Activated CD4-positive, alpha-beta T cell treated with anti-CD3 and anti-CD28 coated beads, Interleukin-2, amount 50 U/mL, for 48 hours (primary cell): ENCODE measurements at places on chromosomes 11 and 22.

DNA sequence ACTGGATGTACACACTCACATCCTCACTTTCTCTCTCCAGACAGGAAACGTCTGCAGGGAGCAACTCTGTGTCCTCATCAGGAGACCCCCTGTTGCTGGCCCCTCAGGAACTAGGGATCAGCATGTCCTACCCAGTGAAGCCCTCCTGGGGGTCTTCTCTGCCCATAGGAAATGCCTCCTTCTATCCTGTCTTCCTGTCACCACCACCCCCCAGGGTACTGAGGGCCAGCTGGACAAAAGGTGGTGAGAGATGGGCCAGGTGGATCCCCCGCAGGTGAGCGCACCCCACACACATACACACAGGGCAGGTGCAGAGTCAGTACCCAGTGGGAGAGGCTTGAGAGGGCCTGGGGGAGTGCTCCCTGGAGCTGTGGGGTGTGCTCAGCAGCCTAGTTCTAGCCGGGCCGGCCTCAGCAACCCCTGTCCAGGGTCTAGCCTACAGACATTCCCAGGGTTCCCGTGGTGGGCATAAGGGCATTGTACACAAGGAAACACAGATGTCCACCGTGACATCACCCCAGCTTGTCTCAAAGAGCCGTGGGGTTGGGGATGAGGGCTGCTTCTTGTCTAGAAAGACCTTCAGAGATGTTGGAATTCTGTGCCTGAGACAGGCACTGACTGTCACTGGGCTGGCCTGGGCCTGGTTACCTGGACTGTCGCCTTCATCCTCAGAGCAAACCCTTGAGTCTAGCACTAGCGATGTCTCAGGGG is 9.2 kb downstream of the GP1BB start:
- no peak for DNase-seq

DNA sequence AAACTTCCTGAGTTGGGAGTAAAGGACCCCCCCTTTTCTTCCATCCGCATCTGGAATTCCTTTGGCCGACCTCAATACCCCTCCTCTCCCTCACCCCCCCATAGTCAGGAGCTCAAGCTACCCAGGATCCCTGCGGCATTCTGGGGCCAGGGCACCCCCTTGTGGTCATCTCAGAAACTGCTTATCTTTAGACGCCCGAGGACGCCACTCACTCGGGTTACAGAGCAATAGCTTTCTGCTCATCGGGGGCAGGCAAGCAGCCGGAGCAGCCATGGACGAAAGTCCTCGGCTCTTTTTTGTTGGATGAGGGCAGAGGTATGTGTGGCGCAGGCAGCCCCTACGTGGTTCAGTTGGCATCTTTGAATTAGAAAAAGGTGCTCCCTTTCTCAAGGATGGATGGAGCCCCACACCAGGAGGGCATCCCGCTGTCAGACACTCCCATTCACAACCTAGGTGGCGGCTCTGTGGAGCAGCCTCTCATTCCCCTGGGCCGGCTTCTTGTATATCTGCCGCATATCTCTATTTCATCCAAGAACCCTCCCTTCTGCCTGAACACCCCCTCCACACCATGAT is 2.3 kb downstream of the C1QTNF5 start:
- DNase-seq = peak; percentile 79

DNA sequence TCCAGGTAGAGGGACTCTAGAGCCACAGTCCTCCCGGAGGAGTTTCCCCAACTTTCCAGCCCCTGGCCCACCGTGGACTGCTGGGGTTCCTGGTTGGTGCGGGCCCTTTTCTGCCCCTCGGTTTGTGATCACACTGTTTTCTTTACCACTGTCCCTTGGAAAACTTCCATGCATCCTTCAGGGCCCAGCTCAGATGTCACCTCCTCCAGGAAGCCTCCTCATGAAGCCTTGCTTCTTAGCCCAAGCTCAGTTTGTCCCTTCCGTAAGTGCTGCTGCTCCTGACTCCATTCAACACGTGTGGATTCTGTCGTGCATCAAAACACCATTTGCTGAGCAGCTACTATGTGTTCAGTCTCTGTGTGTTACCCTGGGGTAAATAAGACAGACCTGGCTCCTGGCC is 15.9 kb upstream of the TPCN2 start:
- DNase-seq = no peak

GRCh38 chr11:34029176-34029575 is 22.4 kb upstream of the CAPRIN1 start:
- DNase-seq = no peak

DNA sequence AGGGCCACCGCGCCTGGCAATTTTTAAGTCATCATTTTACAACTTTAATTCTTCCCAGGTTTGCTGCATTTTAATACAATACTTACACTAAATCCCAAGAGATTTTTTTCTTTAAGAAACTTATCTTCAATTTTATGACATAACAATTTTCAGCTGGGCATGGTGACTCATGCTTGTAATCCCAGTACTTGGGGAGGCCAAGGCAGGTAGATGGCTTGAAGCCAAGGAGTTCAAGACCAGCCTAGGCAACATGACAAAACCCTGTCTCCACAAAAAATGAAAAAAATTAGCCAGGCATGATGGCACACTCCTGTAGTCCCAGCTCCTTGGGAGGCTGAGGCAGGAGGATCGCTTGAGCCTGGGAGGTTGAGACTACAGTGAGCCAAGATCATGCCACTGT is 38.8 kb downstream of the CLDN25 start:
- no peak for DNase-seq

GRCh38 chr11:114366331-114367243 is 33.7 kb downstream of the C11orf71 start:
- no peak for DNase-seq

- DNase-seq = no peak
Measured at GRCh38 chr11:112797092-112797491, 164.1 kb upstream of the NCAM1 start.

DNA sequence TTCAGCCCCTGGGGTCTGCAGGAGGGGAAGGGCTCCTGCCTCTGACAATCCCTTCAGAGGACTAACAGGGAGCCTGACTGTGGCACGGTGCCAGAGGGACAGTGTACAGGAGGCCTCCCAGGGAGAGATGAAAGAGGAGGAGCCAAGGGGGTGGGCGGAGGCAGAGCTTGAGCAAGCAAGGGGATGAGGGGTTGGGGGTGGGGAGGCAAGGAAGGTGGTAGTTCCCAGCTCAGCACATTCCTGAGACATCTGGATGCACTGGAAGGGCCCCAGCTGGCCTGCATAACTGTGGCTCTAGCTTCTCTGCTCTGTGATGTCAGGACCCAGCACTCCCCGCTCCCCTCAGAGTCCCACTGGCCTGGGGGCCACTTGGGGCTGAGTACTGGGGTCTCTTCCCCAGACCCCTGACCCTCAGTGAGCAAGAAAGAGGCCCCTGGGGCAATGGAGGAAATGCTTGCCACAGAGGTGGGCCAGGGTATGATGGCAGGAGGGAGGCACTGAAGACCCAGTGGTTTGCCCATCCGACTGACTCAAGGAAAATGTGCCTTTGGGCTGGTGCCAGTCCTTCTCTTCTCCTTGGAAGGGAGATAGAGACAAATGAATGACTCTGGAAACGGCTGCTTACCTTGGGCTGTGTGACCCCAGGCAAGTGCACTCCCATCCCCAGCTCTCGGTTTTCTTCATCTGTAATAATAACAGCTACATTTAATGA is 13.3 kb downstream of the CREB3L1 start:
- no peak for DNase-seq

DNA sequence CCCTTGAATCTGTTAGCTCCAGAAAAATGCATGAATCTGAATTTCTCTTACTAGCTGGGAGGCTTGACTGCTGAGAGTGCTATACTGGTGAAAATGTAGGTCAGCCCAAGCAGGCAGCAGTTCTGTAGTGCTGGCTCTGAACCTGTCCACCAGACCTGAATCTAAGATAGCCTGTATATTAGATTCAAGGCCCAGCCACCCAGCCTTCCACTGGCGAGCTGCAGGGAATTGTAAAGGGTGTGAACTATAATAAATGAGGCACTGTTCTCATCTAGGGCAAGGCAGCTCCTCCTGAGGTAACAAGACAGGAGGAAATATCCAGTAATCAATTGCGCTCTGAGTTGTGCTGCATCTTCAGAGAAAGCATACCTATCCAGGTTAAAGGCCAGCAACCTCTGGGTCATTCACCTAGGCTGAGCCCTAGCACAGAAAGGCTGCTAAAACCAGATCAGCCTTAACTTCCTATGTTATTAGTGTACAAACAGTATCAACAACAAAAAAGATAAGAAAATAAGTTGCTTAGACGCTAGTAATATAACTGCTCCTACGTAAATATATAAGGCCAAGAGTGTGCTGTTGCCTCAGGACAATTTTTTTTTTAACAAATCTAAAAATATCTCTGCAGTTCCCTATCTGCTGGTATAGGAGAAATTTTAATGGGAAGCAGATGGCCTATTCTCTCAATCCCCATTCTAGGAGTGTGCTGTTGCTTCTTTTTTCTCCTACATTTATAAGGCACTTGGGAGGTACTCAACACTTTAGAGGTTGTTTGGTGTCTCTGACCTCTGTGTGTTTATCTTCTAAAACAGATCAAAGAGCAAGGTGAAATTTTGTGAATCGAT is 63.0 kb downstream of the RELT start:
- no peak for DNase-seq

DNA sequence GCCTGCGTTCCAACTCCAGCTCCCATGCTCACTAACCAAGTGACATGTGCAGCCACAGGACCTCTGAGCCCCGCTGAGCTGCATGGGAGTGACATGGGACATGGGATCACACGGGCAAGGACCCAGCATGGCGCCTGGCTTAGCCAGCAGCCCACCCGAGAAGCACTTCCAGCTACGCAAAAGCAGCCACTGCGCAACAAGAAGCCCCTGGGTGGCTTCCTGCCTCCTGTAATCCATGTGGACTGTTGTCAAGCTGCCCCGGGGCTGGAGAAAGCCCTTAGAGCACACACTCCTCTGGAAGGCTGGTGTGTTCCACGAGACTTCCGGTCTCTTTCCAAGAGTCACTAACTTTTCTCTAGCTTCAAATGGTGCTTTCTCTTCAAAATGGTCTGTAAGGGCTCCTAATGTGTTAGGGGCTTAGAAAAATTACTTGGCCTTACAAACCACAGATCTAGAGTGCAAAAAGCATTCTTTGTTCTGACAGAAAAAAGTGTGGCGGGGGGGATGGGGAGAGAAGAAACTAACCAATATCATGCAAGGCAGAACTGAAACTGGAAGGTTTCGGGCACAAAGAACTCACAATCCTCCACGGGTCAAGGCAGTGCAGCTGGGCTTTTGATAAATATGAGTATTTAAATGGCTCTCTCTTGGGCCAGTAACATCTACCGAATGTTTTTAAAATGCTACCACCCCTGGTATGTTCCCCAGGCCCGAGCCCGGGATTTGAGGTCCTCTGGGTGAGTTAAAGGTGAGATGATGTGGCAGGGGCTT is 5.5 kb downstream of the C11orf24 start:
- no peak for DNase-seq

GRCh38 chr11:17413414-17414316 is 25.2 kb upstream of the KCNJ11 start:
- no peak for DNase-seq

GRCh38 chr11:74714904-74715303 is 16.3 kb downstream of the CHRDL2 start:
- peak; percentile 41 for DNase-seq

DNA sequence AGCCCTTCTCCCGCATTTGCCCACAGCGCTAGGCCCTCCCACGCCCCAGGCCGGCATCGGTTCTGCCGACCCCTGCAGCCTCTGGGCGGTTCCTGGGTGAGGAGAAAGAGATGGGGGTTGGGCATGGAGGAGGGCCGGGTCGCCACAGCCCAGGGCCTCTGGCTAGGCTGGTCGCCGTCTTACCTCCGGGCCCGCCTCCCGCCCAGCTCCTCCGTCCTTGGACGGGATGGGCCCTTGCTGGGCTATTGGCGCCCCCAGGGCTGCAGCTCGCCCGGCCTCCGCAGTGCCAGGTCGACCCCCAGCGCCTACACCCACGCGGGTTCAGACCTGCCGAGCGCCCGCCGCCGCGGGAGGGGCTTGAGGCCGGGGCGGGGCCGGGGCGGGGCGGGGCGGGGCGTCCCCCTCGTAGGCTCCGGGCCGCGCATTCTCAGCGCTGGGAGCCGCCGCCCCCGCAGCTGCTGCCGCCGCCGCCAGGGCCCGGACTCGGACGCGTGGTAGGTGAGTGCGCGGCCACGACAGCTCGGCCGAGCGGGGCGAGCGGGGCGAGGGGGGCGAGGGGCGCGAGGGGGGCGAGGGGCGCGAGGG is at the start of gene CD151:
Gene CD151 (plus strand): TSS at position 424 of the 585 bp plus-strand sequence. CDS start 3,118 bp downstream, outside the sequence.
- no peak for DNase-seq

DNA sequence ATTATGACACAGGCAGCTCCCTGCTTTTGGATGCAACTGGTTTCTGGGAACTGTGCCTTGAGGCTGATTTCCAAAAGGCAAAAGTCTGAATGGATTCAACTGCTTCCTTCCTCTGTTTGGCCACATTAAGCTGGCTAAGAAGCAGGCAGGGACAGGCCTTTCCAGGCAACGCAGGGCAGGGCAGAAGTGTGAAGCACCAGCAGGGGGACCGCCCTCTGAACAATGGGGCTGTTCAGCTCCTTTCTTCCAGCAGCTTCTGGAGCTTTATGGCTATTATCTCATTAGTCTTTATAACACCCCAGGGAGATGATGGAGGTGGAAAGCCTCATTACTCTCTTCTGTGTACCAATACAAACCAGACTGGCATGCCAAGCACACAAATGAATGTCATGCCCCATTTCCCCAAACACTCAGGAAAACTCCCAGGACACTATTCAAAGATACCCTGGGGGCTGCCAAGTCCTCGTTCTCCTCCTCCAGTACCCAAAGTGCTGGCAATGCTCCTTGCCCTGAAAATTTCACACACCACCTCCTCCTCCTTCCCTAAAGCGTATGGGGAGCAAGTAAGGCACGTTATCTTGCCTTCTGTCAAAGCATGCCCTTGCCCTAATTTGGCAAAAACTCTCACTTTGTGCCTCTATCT is 21.3 kb downstream of the MORC2 start:
- no peak for DNase-seq

GRCh38 chr11:87493516-87493915 is 455.8 kb downstream of the TMEM135 start:
- no peak for DNase-seq

GRCh38 chr11:65416841-65417701 is 5.5 kb upstream of the NEAT1 start:
- DNase-seq = peak; percentile 55

GRCh38 chr22:50531962-50532674 is 2.3 kb upstream of the TYMP start:
- DNase-seq = peak; percentile 54

DNA sequence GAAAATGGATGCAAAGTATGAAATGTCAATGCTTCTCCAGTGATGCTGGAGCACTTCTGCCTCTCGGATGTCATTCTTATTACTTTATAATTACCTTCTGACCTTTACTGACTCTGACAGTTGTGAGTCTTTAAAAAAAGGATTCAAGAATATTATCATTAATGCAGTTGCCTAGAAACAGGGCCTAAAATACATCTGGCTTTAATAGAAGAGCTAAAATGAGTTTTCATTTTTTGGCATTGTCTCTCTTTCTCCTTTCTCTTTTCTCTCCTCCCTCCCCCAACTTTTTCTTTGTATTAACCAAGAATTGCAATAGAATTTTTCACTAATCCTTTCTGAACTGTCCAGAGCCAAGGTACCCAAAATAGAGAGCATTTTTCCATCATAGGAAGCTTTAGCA is 45.9 kb downstream of the FDX1 start:
- DNase-seq = no peak
